Stimulated activated CD8-positive, alpha-beta memory T cell treated with anti-CD3 and anti-CD28 coated beads, Interleukin-15, amount 100 ng/mL, for 1 hour (primary cell): ENCODE measurements at places on chromosomes 6 and 20.

DNA sequence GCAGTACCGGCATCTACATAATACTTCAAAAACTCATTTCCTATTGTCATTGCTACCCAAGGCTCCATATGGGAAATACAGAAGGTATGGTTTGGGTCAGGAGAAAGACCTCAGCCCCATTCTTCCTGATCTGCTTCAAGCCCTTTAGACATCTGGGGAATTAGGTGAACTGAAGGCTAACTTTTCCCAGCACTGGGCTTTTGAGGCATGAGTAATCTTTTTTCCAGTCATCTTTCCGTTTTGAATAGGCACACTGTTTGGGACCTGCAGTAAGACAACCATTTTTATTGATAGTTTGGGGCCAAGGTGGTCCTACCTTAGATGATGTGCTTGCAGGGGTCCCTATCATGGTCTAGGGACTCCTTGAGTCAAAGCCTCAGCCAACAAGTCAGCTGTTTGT is 198.4 kb downstream of the HAO1 start:
- no peak for DNase-seq

GRCh38 chr6:169935861-169936260 is 184.4 kb downstream of the ERMARD start:
- DNase-seq, result no peak

GRCh38 chr20:24778585-24779031 is 170.5 kb upstream of the CST7 start:
- no peak for DNase-seq

- no peak for DNase-seq
Measured at GRCh38 chr6:11580686-11581405, 43.3 kb downstream of the TMEM170B start.

- DNase-seq, result no peak
Measured at GRCh38 chr6:54737247-54737646, 109.3 kb upstream of the FAM83B start.

GRCh38 chr6:165298402-165298801 is 11.0 kb downstream of the C6orf118 start:
- no peak for DNase-seq

GRCh38 chr6:159008656-159009288 is 8.8 kb upstream of the RSPH3 start:
- DNase-seq, result no peak

- DNase-seq, result no peak
Measured at GRCh38 chr6:109001291-109001894, 93.3 kb downstream of the SESN1 start.

GRCh38 chr6:83609248-83609647 is 96.9 kb downstream of the PRSS35 start:
- DNase-seq, result no peak

- no peak for DNase-seq
Measured at GRCh38 chr6:47027315-47027714, 14.8 kb downstream of the ADGRF1 start.

DNA sequence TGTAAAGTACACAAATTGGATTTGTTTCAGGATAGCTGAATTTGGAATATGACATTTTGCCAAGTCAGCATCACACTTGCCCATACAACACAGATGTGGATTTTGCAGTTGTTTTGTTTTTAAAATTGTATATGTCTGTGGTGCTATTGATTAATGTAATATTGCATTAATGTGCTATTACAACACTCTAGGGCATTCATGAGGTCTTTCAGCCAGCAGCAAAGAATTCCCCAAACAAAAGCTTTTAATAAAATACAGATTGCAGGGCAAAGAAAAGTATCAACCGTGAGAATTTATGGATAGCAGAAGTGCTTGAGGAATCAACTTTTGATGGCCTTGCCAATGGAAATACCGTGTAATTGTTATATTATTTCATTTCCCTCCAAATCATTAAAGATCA is 144.9 kb downstream of the AIG1 start:
- DNase-seq, result no peak

DNA sequence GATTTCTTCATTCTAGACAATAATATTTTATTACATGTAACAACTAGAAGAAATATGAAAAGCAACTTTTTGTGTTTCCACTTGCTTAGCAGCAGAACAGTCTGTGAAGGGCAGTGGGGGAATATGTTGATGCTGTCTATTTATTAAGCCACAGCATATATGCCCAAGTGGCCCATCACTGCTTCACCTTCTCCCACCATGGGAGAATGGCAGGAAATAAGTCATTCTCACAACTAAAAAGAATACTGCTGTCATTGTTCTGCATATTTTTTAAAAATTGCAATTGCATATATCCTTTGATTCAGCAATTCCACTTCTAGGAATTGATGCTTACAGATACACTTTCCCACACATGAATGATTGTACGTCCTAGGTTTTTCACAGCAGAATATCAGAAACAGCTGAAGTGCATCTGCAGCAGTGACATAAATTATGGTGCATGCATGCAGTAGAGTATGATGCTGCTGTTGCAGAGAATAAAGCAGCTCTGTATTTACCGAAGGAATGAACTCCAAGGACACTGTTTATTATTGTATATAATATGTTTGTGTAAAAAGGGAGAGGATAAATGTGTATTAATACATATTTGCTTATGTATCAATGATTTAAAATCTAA is 26.8 kb downstream of the KIF3B start:
- no peak for DNase-seq

DNA sequence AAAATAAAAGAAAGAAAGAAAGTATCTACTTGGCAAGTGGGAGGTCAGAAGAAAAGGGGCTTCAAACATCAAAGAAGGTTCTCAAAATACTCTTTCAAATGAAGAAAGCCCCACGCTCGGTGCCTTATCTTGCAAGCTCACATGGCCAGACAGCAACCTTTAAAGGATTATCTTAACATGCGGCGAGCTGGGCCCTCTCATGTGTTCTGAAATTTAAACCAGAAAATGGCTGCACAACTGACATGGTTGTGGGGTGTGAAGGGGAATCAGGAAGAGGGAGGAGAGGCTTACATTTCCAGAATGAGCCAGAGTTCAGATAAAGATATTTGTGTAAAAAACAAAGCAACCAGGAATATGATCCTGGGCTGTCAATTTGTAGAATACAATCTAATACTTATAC is 363.1 kb downstream of the PRKN start:
- no peak for DNase-seq

GRCh38 chr6:164337024-164337924 is 922.8 kb downstream of the QKI start:
- no peak for DNase-seq

DNA sequence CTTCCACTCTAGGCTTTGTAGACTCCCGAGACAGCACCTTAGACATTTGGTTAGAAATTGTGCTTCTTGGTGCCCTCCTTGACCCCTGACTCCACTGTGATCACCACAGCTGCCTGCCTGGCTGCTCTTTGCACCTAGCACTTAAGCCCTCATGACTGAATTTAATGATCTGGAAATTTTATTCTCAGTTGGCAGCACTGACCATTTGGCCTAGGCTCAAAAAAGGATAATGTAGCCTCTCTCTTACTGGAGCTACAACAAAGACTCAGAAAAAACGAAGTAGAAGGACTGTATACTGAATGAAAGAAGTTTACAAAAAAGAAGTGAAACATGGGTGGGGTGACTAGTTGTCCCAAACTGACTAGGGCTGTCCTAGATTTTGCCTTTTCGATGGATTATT is 11.3 kb upstream of the ABRACL start:
- DNase-seq, result no peak

- DNase-seq, result no peak
Measured at GRCh38 chr20:17869295-17869994, 99.1 kb downstream of the SNX5 start.

DNA sequence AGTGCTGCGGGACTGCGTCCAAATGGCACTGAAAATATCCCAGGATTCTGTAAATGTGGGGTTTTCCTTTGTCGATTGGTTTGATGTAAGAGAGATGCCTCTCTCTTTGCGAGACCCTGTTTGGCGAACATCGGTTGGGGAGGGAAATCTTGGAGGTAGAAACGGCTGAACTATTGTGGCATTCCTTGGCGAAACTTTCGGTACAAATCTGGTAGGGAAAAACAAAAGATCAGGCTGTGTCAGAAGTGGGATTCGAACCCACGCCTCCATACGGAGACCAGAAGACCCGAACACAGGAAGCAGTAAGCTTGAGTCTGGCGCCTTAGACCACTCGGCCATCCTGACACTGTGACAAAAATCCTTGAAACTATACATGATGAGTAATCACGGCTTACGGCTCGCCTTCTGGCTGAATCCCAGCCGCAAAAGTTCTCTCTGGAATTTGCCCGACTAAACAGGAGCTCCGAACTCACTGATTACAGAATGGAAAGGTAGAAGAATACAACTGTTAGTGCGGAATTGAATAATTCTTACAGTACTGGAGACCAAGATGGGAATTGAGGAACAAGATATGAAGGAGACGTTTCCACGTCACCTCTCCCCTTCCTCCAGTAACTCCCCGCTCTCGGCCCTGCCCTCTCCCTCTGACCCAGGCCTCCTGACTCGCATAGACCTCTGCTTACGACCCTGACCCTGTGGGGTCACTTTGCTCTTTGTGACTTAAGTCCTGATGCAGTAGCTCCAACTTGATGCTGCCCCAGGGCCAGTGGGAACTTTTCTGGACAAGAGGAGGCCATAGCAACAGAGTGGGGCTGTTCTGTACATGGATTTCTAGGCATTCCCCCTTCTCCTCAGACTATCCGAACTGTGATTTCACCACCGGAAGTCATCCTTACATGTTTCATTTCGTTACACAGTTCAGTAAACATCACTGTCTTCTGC is 132.8 kb upstream of the ZNF184 start:
- no peak for DNase-seq

GRCh38 chr6:65988006-65988405 is 281.0 kb upstream of the EYS start:
- DNase-seq, result no peak

DNA sequence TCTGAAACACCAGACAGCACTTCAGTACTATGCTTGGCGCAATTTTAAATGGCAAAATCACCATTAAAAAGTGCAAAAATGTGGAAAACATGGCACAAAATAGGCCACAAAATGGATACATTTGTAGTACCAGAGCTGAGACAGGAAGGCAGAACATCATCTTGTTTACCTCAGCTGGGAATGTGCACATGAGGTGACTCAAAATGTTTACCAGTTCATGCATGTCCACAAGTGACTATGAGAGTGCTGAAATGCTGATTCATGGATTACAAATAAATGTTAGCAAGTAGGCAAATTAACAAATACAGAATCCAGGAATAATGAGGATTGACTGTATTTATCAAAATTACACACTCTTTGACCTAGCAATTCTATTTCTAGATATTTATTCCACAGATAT is 201.6 kb downstream of the ISM1 start:
- no peak for DNase-seq

DNA sequence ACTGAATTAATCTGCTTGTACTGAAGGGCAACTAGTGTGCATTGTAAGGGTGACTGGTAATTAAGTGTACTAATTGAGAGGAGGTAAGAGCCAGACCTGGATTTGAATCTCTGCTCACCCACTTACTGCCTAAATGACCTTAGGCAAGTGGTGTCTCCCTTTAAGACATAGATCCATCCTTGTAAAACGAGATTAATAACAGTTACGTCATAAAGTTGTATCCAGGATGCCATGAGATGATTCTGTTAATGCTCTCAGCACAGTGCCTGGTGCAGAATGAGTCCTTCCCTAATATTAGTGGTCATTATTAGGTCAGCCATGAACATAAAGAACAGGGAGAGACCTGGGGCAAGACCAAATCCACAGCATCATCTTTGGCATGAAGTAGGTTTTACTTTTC is 470.1 kb downstream of the MAFB start:
- no peak for DNase-seq

GRCh38 chr6:169691260-169691659 is 10.6 kb downstream of the WDR27 start:
- DNase-seq, result no peak

- DNase-seq, result no peak
Measured at GRCh38 chr6:52376763-52377162, 14.8 kb downstream of the PAQR8 start.

GRCh38 chr20:1757072-1757471 is 99.5 kb upstream of the SIRPG start:
- no peak for DNase-seq

DNA sequence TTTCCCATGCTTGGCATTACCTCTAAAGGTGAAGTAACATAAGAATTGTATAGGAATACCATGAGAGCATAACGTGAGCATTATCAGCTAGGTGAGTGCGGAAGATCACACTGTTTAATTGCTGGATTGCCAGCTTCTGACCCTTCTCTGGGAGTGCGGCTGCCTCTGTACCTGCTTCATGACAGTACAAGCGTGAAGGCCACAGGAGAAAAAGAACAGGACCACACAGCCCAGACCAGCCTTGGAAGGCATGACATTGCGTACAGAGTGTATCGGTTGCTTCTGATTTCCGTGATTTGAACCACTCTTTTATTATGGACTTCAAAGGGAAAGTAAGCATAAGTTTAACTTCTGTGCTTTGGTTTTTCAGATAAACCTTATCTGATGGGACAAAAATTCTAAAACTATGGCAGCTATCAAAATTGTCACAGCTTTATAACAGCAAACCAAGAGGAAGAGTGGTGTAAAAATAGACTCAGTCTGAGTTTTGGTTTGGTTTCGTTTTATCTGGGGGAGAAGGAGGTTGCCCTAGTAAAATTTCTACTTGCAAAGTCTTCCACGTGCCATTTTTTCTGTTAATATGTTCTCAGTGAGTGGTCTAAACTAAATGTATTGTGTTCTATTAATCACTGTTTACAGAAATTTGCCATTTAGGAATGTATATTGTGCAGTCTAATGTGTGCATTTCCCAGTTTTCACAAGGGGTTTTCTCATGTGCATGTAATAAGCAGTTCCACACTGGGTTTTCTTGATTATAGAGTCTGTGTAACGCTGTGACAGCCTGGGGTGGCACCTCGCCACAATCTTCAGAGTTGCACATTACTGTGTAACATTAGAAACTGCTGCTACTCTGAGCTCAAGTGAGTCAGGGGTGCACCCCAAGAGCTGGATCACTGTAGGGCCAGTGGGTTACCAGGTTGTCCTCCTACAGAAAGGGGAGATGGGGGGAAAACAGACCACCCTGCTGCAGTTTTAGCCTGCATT is 97.3 kb downstream of the RPP40 start:
- DNase-seq, result no peak

DNA sequence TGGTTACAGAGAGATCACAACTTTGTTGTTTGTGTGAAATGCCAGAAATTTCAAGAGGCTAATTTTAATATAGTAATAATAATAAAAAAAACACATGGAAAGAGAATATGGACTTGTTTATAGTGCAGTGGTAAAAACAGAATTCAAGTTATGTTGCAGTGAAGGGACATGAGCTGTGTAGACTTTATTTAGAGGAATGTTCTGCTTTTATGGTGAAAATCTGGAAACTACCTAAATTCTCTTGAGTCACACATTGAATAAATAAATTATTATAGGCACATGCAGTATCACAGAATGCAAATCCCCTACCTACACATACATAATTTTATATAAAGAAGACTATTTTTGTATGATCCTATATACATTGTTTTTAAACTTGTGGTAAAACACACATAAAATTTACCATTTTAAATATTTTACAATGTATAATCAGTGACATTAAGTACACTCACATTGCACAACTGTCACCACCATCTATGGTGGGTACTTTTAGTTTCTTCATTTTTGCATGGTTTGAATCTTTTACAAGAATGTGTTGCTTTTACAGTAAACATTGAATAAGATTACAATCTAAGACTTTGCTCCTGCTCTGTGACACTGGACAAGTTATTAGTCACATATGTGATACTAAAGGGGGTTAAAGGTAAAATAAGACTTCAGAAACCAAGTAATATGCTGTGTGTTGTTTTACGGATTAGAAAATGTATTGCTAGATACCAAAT is 107.4 kb downstream of the B3GAT2 start:
- no peak for DNase-seq
